ENCODE measurements at places on chromosomes 1 and 21. TPM values are rescaled to one million over a fixed set of nuclear protein-coding genes. Genes with fewer than 3 reads are reported as not detected.
A peak's percentile ranks its signal among the peaks of the same experiment; 100 is the strongest.

DNA sequence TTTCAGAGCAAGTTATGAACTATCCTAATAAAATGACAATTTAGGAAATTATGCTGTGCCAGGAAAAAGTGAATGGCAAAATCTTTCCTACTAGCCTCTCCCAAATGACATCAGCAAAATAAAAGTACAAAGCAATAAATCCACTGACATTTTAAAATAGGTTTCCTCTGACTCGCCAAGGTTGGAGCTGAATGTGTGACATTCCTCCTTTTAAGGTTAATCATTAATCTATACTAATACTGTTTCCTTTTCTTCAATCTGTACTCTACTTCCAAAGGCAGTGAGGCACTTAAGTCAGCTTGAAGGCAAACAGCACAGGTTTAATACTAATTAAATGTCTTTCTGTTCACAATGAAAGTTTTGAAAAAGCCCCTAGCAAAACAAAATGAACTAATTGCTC is 15.7 kb downstream of the RNF19B start:
- no peak for DNase-seq

DNA sequence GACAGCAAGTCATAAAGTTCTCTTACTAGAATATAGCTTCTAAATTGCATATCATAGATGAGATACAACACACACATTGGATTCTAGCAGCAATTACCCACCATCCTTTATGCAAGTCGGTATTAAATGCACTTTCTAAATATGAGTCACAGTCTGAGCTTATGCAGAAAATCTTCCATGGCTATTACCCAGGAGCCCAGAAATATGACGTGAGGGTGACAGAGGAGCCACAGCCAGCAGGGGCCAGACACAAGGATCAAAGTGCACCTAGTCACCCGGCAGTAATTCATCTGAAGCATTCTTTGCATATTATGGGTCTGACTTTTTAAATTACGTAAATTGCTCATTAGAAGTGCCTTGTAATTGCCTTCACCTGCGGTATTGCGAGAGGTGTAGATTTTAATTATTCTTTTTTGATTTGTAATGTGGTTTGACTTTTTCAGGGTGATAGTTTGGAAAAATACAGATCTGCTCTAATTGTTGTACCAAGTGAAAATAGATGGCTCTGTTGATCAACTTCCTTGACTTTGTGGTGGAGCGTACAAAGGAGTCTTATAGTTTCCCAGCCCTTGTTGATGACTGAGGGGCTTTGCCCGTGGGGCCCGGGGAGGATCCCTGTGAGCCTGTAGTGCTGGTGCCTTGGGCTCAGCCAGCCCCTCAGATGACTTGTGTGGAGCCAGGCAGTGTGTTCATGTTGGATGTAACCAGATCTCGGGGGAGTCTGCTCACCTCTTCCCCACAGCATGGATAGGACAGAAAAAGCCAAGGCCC is 470.0 kb upstream of the VAMP3 start:
- no peak for DNase-seq

- DNase-seq, result no peak
Observed at GRCh38 chr1:112267206-112267605, 128.8 kb upstream of the CTTNBP2NL start.

Gene SLC9C2
- 0.87 TPM for polyA plus RNA-seq

Gene GOLPH3L
- 22.3 TPM for polyA plus RNA-seq

Gene TTC22
- polyA plus RNA-seq, result not detected

Gene CNIH3
- polyA plus RNA-seq, result 4.2 TPM

Gene CHI3L2
- polyA plus RNA-seq, result 0.50 TPM

DNA sequence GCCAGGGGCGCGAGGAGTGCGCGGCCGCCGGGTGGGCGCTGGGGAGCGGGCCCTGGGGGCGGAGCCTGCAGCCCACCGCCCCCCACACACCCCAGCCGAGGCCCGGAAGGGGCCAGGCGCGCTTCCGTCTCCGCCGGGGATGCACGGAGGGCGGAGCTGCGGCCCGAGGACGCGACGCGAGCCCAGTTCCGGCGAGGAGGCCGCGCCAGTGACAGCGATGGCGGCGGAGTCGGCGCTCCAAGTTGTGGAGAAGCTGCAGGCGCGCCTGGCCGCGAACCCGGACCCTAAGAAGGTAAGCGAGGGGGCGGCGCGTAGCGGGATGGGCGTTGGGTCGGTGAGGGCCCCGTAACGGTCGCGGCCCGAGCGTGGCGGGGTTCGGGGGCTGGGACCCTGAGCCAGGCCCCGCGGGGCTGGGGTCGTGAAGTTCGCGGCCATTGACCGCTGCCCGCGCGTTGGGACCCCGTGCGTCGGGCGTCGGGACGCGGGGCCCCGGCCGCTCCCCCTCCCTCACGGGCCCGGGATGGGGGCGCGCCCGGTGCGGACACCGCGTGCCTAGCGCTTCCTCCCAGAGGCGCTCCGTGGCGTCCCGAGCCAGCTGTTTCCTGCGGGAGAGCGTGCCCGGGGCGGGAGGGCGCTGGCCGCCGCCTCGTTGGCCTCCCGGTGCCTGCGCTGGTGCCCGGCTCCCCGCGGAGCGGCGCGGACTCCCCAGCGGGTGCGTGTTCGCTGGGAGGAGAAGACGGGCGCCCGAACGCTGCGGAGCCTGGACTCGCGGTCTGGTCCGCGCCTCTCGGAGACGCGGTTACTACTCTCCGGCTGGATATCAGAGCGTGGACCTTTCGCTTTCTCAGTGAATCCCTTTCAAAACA is at the start of gene ELOA:
Gene ELOA (plus strand): TSS at position 185 of the 866 bp plus-strand sequence. CDS start 33 bp downstream, at position 218.
- peak; percentile 87 for DNase-seq

DNA sequence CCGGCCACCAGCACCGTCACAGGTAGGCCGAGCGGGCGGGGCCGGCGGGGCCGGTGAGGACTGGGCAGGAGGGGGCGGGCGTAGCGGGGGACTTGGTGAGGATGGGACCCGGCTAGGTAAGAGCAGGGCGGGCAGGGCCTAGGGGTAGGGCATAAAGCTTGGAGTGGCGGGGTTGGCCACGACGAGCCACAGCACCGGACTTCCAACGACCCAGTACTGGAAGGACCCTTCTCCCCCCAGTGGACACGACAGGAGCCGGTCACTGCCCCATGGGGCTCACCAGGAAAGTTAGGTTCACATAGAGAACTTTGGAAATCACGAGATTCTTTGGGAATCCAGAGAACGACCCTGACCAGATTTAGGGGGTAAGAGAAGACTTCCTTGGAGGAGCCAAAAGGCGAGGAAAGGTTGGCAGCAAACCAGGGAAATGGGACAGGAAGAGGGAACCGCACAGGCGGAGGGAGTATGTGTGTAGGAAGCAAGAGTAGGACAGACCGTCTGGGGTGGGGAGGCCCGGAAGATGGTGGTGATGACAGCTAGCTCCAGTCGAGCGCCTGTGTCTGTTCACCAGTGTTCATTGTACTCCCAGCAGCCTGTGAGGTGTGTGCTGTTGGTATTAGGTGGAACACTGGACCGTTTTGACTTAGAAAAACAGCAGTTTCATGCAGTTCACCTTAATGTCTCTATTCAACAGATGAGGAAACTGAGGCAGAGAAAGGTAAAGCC is 20.4 kb downstream of the ZNF362 start:
- DNase-seq, result no peak

- DNase-seq, result peak; percentile 49
Observed at GRCh38 chr21:33362044-33362555, 37.3 kb downstream of the IFNAR1 start.

DNA sequence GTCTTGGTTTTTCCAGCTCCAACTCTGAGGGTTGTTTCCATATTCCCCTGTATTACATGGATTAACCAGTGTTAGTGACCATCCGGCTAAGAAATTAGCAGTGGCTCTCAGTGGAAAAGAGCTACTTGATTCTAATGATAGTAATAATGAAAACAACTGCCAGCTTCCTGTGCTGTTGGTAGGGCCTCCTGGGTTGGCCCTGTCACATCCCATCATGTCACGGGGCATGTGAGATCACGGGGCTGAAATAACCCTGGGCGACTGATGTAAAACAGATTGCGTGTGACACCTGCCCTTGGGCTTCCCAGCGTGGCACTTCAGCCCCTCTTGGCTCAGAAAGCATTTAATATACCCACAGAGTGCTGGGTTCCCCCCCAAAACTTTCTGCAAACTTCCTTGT is 149.0 kb downstream of the ROR1 start:
- DNase-seq, result peak; percentile 53

DNA sequence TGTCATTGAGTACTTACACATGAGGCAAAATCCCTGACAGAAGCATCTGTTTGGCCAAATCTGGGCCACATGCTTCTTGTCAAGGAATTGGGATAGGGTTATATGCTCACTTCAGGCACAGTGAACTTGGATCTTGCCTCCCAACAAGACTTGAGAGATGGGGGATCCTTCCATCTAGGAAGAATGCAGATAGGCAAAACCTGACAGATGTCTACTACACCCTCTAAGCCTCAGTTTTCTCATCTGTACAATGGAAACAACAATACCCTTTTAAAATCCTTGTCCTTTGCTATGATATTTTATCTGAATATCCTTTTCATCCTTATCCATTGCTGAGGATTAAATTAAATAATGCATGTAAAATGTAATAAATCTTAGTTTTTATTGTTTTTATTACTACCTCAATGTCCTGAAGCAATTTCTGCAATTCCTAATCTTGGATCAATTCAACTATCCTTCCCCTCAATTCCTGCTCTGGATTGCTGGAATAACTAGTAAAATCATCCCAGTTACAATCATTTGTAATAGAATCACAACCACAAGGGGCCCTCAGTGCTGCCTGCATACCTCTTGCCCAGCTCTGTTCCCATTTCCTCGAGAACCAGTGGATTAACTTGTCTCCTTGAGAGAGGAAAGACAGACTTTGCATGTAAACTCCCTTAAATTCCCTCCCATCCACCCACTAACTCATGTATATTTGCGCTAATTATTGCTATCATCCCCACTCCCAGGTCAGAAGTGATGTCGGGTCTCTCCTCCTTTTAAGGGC is 8.1 kb upstream of the XPR1 start:
- DNase-seq, result peak; percentile 61

DNA sequence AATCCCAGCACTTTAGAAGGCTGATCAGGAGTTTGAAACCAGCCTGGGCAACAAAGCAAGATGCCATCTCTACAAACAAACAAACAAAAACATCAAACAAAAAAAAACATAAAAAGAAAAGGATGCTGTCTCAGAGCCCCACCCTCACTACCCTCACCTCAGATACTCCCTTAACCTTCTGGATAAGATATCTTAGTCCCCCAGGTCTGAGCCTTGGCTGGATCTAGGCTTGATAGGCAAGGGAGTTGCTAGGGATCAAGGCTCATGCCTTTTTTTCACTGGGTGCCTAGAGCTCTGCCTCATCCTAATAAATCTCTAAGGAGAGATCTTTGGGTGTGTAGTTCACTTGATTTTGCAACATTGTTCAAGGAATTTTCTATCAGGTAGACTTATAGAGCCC is 7.4 kb downstream of the HDAC1 start:
- no peak for DNase-seq

- peak; percentile 53 for DNase-seq
Observed at GRCh38 chr1:212302745-212303383, 17.7 kb downstream of the PPP2R5A start.

GRCh38 chr1:234529950-234530237 is 50.9 kb upstream of the TARBP1 start:
- no peak for DNase-seq

- peak; percentile 51 for DNase-seq
Observed at GRCh38 chr1:77889671-77890070, 1.2 kb downstream of the NEXN start.

Gene PTPN14
- polyA plus RNA-seq, result 4.6 TPM

DNA sequence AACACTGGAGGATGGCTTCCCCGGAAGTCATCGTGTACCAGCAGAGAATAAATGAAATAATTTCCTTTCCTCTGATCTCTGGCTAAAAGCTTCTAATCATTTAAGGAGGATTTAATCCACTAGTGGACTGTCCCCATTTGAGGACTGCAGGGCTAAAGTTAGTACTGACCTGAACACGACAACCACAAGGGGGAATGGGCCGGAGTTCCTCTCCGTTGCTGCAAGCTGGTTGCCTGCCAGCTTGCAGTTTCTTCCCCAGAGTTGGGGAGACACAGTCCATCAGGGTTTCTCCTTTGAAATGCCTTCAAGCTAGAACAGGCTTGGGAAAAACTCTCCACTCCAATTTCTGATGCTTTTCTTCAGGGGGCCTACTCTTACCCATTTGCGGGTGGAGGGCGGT is 35.5 kb upstream of the NPL start:
- no peak for DNase-seq

DNA sequence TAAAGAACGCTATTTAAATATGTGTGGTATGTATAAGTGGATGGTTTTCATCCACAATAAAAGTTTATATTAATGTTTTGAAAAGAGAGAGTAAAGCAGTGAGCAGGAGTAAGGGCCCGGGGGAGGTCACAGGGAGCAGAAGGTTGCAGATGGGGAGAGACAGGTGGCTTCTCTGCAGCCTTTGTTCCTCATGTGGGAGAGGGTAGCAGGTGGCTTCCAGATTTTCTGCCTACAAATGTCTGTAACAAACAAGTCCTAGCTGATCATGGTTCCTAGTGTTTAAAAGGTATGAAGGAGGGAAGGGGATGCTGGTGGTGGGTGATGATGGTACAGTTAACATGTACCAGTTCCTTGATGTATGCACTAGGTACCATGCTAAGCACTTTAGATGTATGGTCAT is 18.8 kb downstream of the QSOX1 start:
- no peak for DNase-seq

GRCh38 chr1:99469550-99469971 is 176.4 kb upstream of the PALMD start:
- no peak for DNase-seq

GRCh38 chr1:31043631-31044030 is 21.9 kb downstream of the PUM1 start:
- no peak for DNase-seq

Gene MYBPH
- 0.86 TPM for polyA plus RNA-seq

Gene TDRD10
- 0.54 TPM for polyA plus RNA-seq

GRCh38 chr1:56490619-56491018 is 88.7 kb downstream of the PLPP3 start:
- DNase-seq, result no peak

Gene PADI3
- not detected for polyA plus RNA-seq

GRCh38 chr1:35005711-35006110 is 20.6 kb upstream of the TMEM35B start:
- DNase-seq, result no peak

Gene CLCA4
- not detected for polyA plus RNA-seq

DNA sequence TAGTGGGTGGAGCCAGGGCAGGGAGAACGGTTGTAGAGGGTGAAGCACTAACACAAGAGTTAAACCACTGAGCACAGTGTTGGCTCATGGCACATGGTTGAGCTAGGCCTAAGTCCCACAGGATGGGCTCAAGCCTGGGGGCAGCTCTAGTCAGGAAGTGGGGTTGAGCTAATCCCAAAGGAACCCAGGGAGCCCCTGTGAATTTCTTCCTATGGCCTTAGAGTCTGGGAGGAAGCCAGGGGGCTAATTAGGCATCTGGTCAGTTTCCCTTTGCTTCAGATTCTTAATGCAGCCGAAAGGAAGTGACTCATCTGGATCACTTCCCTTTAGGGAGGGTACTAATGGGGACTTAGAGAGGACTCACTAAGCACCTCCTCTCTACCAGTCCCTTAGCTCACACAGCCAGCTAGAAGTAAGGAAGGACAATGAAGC is 10.1 kb downstream of the CFAP45 start:
- no peak for DNase-seq

Gene OR2AK2
- not detected for polyA plus RNA-seq
